Fibroblast of skin of left quadriceps (primary cell): ENCODE measurements at places on chromosomes 7 and 10.

DNA sequence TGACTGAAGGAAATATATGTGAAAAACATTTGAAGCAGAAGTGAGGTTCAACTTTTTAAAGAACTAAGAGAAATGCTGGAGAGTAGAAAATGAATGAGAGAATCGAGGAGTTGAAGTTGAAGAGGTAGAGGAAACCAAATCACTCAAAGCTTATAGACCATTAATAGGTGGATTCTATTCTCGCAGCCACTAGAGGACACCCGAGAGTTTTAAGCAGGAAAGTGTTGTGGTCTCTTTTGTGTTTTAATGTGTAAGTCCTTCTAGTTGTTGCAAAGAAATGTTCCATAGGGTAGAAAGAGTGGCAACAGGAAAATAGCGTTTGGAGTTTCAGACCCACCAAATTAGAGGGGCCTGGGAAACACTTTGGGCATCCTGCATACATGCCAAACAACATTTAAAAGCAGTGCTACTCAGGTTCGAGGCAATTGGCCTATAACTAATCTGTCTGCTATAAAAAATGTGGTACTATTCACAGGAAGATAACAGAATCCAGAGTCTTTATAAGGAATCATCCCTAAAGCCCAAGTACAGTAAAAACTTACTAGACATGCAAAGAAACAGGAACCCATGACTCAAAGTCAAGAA lies 75.3 kb upstream of the TAS2R16 start:
- DNase-seq = no peak

DNA sequence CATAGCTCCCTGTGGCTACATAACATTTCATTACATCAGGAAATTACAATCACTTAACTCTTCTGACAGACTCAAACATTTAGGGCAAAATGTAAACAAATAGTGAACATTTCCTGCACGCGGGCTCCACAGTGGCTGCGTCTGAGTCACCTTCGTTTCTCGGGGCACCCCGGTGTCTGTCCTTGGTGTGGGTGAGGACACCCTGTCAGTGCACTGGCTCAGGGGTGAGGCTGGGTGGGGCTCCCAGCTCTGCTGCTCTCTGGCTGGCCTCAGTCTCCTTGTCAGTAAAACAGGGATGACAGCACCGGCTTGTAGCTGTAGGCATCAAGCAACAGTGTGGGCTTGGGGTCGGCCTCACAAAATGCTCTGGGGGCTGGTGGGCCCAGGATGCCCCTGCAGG lies 237.1 kb upstream of the SHH start:
- no peak for DNase-seq

DNA sequence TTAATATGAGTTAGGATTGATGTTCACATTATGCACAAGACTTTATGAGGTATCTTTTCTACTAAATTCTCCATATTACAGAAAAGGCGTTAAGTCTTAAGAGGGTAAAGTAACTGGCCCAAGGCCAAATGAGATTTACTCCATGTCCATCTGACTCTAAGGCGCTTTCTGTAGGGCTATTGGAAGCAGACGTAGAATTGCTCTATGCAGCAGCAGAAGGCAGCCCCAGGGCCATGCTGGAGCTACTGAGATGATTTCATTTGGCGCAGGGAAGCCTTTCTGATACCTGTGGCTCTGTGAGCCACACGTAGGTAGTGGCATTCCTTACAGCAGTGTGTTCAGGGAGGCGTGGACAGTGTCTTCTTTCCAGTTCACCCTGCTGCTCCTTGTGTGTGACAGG lies 133.1 kb downstream of the SH2D4B start:
- DNase-seq = no peak

GRCh38 chr7:49639808-49640207 lies 133.6 kb upstream of the VWC2 start:
- no peak for DNase-seq

GRCh38 chr7:22895140-22895827 lies 72.6 kb upstream of the TOMM7 start:
- no peak for DNase-seq

GRCh38 chr10:69065406-69066361 lies 22.2 kb upstream of the SRGN start:
- DNase-seq = no peak

DNA sequence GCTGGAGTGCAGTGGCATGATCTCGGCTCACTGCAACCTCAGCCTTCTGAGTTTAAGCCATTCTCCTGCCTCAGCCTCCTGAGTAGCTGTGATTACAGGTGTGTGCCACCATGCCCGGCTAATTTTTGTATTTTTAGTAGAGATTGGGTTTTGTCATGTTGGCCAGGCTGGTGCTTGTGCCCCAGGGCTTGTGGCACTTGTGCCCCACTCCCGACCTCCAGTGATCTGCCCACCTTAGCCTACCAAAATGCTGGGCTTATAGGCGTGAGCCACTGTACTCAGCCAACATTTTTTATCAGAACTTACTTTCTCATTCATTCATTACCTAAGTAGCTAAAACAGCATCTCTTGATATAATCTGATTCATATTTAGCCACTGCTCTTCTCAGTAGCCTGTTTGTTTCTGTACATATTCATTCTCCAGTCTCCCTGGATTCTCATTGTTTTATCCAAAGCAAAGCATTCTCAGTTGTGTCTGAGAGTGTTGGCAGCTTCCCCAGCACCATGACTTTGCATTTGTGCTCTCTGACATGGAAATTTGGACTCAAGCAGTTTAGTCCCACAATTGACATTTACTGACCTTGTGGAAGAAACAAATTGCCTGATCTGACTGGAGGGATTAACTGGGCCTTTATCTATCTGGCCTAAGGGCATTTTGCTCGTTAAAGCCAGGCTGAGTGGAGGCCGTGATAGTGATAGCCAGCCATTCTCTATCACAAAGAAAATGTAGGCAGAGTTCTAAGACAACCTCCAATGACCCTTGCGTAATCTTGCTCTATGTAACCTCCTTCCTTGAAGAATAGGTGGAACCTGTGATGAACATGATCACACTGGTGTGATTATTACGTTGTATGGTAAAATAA lies 44.9 kb downstream of the AKR1B15 start:
- DNase-seq = peak; percentile 58

GRCh38 chr7:157005456-157006204 lies 4.8 kb downstream of the MNX1 start:
- DNase-seq = no peak

- no peak for DNase-seq
These were observed 2.1 kb upstream of the AGR3 start for GRCh38 chr7:16883918-16884317.

DNA sequence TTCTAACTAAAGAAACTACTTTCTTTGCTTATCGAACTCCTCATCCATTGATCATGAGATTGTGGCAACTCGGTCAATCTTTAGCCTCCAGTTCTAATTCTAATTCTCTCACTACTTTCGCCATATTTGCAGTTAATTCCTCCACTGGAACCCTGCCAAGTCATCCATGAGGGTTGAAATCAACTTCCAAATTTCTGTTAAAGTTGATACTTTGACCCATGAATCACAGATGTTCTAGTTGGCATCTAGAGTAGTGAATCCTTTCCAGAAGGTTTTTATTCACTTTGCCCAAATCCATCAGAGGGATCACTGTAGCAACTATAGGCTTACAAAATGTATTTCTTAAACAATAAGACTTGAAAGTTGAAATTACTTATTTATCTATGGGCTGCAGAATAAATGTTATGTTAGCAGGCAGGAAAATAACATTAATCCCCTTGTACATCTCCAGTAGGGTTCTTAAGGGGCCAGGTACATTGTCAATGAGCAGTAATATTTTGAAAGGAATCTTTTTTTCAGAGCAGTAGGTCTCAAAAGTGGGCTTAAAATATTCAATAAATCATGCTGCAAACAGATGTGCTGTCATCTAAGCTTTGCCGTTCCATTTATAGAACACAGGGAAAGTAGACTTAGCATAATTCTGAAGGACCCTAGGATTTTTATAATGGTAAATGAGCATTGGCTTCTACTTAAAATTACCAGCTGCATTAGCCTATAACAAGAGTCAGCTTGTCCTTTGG lies 39.4 kb downstream of the CCDC71L start:
- DNase-seq = no peak

- no peak for DNase-seq
These were observed 46.8 kb downstream of the WIPF3 start for GRCh38 chr7:29853072-29853471.

DNA sequence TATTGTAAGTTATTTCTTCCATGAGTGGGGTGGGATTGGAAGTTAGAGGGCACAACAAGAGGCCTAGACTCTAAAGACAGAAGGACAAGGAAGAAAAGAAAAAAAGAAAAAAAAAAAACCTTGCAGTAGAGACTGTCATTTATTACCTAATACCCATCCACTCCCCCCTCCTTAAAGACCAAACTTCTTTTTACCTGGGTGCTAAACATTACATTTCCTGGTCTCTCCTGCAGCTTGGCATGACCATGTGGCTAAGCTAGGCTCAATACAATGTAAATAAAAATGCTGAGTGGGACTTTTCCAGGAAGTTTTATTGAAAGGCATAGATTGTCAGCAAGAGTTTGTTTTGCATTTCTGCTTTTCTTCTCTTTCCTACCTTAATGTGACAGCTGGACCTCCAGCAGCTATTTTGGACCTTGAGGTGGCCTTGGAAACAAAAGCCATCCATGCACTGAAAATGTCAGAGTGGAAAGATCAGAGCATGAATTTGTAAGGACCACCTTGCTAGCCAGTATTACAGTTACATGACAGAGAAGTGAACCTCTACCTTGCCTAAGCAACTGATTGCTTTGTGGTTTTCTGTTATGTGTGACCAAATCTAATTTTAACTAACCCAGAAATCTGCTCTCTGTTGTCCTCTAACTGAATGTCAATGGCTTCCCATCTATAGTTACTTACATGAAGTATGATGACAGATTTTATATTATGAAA lies 81.3 kb upstream of the SFMBT2 start:
- DNase-seq = no peak

GRCh38 chr10:48306265-48306869 lies at the start of gene MAPK8:
MAPK8 (plus strand) TSS chr10:48306677; CDS start chr10:48401661, 94,984 bp downstream.
- DNase-seq = peak; percentile 72

DNA sequence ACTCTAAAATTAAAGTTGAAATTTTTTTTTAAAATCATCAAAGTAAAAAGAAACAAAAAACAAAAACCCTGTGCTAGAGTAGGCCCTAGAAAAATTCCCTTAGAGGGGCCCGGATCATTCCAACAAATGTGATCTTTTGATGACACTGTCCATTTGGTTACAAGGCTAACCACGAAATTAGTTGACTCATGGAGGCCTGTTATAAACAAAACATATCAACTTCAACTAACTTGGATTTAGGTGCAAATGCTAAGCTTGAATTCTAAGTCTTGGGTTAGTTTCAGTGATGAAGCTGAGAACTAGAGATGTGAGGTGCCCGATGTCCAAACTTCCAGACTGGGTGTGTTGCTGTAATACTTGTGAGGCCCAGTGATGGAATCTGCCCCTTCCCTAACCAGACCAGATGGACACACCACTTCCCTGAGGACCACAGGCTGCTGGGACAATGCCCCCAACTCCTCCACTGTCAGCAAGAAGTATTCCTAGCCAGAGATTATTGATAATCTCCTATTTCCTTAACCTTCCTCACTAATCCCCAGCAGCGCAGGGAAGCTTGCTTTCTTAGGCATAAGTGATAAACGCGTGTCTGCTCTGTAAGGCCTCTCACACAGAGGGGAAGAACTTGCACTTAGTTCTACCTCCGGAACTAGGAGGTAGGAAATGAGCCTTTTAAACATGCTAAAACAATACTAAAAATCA lies 108.7 kb downstream of the RAPGEF5 start:
- no peak for DNase-seq

- DNase-seq = no peak
These were observed 18.8 kb downstream of the NUDT1 start for GRCh38 chr7:2260820-2261219.

- DNase-seq = no peak
These were observed 14.0 kb upstream of the CNPY1 start for GRCh38 chr7:155560196-155560885.

GRCh38 chr10:5651388-5651764 lies 15.0 kb downstream of the ASB13 start:
- DNase-seq = no peak
